HS-27A (cell line): ENCODE measurements at places on chromosomes 16 and 17.
A peak's percentile ranks its signal among the peaks of the same experiment; 100 is the strongest.

GRCh38 chr16:73713251-73713650 lies 583.4 kb upstream of the PSMD7 start:
- DNase-seq, result no peak

- no peak for DNase-seq
Measured at GRCh38 chr16:81485824-81486539, 41.4 kb downstream of the CMIP start.

GRCh38 chr17:55672585-55673501 lies 49.8 kb downstream of the TMEM100 start:
- DNase-seq, result no peak

- no peak for DNase-seq
Measured at GRCh38 chr16:58863042-58863441, 128.9 kb upstream of the GOT2 start.

GRCh38 chr16:48564544-48565444 lies 45.2 kb downstream of the N4BP1 start:
- DNase-seq, result no peak

DNA sequence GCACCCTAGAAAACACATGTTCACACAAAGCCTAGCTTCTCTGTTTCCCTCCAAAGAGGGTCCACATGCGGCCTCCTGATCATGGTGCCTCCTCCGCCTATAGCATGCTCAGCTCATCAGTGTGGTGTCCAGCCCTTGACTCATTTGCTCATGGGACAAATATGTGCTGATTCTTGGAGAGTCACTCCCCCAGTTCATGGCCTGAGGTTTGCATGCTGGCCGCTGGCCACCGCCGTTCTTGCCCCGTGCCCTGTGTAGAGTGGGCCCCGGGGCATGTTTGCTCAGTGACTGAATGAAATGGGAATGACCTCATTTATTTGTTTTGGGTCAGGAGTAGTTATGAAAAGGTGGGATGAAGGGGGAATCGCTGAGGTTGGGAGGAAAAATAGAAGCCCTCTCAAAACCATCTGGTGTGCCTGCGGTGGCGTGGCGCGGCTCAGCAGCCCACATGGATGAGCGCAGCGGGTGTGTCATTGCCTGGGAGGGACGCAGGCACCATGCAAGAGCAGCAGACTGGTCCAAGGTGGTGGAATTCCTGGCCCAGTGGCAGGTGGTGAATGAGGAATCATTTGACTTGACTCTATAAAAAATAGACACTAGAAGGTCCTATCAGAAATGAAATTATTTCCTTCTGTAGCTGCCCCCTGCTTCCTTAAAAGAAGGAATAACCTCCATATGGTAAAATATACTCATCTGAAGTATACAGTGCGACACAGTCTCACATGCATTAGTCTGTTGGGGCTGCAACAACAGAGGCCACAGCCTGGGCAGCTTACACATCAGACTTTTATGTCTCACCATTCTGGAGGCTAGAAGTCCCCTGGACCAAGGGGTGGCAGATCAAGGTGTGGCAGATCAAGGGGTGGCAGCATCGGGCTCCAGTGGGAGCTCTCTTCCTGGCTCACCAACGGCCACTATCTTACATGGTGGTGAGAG lies 31.7 kb downstream of the CRISPLD2 start:
- peak; percentile 94 for DNase-seq

DNA sequence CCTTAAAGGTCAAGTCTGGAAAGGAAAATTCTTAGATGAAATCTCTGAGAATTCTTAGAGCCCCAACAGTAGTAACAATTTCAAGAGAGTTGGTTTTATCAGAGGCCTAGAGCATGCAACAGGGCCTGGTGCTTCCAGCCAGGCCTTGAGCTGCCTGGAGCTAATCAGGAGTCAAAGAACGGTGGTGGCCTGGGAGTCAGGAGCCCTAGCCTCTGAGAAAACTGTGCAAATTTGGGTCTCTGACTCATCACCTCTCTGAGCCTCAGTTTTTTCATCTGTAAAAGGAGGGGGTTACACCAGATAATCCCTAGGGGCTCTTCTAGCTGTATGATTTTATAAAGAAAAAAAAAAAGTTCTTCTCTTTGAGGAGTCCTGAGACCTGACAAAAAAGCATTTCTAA lies 227.3 kb upstream of the RPL38 start:
- DNase-seq, result no peak

GRCh38 chr16:287298-287811 lies 4.4 kb downstream of the PDIA2 start:
- DNase-seq, result no peak

- DNase-seq, result no peak
Measured at GRCh38 chr16:12341966-12342365, 365.4 kb downstream of the SNX29 start.

GRCh38 chr17:74362810-74363498 lies 1.3 kb upstream of the BTBD17 start:
- no peak for DNase-seq

DNA sequence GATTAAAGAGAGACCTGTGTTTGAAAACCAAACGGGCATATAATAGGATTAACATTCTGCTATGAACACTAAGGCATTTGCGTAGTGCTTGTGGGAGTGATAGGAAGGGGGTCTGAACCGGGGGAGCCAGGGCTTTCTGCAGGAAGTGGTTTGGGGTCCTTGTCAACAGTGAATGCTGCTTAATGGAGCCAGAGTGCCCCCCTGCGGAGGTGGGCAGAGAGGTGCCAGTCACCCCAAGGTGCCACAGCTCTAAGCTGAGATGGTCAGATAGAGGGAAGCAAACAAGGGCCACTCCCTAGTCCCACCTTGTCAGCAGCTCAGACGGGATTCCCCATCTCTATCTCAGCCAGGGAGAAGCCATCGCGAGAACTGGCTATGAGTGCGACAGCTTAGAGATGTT lies 17.7 kb downstream of the NAA60 start:
- no peak for DNase-seq

- DNase-seq, result no peak
Measured at GRCh38 chr16:53849994-53850393, 146.0 kb downstream of the FTO start.

DNA sequence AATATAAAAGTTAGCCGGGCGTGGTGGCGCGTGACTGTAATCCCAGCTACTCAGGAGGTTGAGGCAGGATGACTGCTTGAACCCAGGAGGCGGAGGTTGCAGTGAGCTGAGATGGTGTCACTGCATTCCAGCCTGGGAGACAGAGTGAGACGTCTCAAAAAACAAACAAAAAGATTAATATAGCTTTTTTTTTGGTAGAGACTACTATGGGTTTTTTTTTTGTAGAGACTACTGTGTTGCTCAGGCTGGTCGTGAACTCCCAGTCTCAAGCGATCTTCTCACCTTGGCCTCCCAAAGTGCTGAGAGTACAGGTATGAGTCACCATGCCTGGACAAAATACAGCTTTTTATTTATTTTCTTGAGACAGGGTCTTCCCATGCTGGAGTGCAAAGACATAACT lies 20.2 kb downstream of the ZNRF1 start:
- no peak for DNase-seq

GRCh38 chr16:69937465-69937951 lies 13.6 kb upstream of the CLEC18A start:
- no peak for DNase-seq

DNA sequence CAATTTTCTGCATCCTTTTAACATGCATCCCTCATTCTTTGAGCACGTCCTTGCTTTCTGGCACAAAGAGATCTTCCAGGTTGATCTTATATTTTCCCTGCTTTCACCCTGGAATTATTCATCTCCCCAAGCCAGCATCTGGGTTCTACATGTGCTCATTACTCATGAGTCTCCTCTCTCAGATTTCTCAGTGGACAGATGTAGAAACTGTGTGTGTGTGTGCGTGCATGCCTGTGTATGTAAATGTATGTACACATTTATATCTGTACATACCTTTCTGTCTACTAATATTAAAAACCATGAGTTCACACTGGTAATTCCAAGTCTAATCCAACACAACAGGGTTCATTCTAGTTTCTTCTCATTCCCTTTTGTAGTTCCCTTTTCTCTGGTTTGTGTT lies 41.9 kb upstream of the NSRP1 start:
- DNase-seq, result no peak

DNA sequence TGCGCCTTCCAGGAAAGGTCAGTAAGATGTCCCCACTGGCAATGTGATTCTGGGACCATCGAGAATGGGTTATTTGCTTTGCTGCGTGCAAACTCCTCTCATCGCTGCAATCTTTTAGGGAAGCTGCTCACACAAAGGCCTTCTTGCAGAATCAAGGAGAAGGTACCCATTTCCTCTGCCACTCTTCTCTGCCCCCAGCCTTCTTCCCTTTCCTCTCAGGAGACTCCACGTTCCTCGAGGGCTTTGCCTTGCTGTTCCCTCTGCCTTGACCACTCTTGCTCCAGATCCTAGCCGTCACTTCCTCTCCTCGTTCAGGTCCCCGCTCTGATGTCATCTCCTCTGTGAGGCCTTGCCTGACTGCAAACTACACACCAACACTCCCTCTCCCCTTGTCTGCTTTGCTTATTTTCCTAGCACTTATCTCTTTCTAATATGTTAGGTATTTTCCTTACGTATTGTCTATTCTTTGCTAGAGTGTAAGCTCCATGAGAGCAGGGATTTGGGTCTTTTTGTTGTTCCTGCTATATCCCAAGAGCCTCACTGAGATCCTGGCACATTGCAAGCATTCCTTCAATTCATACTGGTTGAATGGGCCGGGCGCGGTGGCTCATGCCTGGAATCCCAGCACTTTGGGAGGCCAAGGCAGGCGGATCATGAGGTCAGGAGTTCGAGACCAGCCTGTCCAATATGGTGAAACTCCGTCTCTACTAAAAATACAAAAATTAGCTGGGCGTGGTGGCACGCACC lies 5.3 kb upstream of the CRK start:
- no peak for DNase-seq

- DNase-seq, result no peak
Measured at GRCh38 chr17:78185981-78186691, 716 bp downstream of the TK1 start.

DNA sequence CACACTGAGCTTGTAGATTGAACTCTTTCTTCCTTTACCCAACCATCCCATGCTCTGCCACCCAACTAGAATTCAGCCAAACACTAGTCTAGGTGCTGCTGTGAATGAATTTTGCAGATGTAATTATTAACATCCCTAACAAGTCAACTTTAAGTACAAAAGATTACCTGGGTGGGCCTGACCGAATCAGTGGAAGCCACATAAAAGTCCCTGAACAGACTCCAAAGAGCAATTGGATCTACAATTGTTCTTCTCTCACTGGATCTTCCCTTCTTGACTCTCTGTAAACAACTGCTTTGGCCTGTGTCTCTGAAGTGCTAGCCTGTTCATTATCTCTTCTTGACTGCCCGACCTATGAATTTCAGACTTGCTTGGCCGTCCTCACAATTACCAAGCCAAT lies 67.9 kb downstream of the PMP22 start:
- DNase-seq, result no peak

DNA sequence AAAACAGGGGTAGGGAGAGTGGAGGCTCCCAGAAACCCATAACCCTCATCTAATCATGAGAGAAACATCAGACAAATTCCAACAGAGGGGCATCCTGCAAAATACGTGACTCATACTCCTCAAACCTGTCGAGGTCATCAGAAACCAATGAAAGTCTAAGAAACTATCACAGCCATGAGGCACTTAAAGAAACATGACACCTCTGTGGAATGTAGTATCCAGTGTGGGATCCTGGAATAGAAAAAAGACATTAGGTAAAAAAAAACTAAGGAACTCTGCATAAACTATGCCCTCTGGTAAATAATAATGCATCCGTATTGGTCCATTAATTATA lies 16.4 kb downstream of the CDH5 start:
- DNase-seq, result peak; percentile 88

DNA sequence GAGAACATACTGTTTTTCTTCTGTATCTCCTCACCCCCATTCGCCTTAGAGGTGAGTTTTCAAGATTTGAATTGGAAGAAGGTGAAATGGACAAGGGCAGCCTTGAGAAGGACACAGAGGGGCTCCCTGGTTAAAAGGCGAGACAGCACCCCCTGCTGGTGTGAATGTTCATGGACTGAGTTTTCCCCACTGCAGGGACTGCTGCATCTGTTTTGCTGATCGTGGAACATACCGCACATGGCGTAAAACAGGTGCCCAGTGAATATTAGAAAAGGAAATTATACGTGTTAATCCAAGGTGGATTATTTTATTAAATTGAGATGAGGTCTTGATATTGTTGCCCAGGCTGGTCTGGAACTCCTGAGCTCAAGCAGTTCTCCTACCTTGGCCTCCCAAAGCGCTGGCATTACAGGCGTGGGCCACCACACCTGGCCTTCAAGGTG lies 54.5 kb downstream of the NDE1 start:
- DNase-seq, result peak; percentile 30

DNA sequence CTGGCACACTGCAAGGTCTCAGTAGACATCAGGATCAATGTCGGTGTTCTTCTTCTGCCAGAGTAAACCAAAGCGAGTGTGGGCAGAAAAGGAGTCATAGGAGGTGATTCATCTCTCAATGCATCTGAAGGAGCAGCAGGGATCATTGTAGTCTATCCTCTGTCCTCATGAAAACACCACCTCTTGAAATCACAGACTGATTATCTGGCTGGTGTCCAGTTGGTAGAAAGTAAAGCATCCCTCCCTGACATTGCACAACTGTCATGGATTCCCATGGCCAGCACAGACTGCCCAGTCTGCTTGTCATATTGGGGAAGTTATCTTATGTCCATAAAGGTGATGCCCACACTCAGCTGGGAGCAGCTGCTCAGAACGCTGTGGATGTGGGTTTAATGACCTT lies 74.1 kb downstream of the ABCC12 start:
- DNase-seq, result peak; percentile 33

- DNase-seq, result no peak
Measured at GRCh38 chr16:21989133-21989532, 11.8 kb downstream of the PDZD9 start.

- DNase-seq, result no peak
Measured at GRCh38 chr16:9820476-9821246, 361.6 kb downstream of the GRIN2A start.

GRCh38 chr17:29004081-29004692 lies 1.6 kb downstream of the SEZ6 start:
- DNase-seq, result no peak

DNA sequence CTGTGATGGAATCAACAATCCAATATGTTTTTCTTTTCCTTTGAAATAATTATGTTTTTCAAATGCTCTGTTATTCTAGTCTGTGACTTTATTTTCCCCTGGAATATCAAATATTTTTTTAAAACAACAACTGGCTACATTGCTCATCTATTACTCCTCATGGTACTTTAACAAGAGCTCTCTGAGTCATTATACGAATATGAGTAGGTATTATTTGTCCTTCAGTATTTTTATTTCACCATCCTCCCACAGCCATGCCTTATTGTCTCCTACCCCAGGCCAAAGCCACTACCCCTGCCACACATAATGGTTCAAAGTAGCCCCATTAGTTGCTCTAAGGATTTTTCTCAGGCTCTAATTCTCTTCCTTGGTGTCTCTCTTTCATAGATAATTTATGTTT lies 1572.3 kb downstream of the CDH8 start:
- DNase-seq, result no peak

GRCh38 chr16:66427036-66427860 lies at the start of gene BEAN1:
Gene BEAN1 (plus strand): TSS chr16:66427295. CDS start chr16:66437677, 10,382 bp downstream.
- no peak for DNase-seq
